Right hindlimb (tissue), 1 donor: ENCODE measurements at places on chromosomes 11 and 22.

GRCh38 chr11:120318906-120319305 is 6.2 kb upstream of the TLCD5 start:
- no peak for DNase-seq

DNA sequence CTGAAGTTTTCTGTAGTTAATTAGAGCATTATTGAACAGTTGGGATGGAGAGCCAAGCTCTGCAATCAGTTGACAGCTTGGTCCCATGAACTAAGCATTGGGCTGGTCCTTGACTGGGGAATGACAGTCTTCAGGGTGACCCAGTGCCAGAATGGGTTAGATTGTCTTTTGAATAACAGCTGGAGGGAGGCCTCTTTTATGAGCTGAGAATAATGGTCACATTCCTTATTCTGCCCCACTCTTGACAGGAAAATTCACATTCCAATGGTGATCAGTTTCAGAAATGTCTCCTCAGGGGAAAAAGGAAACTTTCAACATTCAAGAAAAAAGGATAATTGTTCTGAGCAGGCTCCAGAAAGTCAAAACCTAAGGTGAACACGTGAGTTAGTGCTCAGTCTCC is 113.9 kb downstream of the KIRREL3 start:
- DNase-seq, result no peak

GRCh38 chr11:76756341-76756741 is 26.8 kb upstream of the TSKU start:
- no peak for DNase-seq

DNA sequence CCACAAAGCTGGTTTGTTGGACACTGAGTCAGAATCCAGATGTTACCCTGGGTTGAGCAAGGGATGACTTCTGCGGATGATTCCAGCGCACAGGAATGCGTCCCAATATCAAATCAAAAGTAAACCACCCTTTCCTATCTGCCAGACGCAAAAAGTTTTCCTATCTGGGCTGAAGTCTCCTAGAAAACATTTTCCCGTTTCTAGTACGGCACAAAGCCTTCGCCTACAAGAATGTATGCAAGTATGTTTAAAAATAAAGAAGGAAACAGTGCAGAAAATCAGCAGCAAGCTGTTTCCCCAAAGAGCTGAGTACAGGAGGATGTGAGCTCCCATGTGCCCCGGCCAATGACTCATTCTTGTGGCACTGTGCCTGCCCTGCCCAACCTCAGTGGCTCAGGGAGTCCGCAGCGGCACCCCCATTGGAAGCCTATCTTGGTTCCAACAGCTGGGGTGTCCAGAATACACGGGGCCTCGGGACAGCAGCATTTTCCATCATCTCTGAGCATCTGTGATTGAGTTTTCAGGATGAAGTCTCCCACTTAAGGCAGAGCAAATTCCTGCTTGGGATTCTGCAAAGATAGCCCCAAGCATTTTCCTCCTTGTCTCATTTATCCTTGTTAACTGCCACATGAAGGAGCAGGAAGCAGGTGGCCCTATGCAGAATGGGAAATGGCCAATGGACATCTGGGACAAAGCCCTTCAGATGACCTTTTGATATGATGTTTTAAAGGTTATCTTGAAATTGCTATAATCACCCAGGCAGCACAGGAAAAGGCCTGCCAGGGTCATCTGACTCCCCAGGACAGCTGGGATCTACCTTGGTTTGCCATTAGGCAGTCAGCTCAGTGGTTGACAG is 17.5 kb downstream of the KCNJ5 start:
- DNase-seq, result peak; percentile 50

DNA sequence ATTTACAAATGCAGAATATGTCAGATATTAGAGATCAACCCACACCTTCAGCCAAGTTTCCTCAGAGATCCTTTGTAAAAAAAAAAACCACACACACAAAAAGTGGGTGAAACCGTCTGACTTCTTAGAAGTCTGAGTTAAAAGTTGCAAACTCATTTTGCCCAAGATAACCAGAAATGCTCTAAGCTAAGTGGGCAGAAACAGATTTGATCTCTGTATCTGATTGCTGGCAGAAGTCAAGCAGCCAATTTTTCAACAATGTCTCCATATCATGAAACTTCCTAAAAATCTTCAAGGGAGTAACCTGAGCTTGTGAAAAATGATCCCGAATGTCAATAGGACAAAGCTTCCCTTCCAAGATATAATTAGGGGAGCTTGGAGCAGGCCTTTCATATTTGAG is 28.6 kb upstream of the ATXN10 start:
- DNase-seq, result no peak

DNA sequence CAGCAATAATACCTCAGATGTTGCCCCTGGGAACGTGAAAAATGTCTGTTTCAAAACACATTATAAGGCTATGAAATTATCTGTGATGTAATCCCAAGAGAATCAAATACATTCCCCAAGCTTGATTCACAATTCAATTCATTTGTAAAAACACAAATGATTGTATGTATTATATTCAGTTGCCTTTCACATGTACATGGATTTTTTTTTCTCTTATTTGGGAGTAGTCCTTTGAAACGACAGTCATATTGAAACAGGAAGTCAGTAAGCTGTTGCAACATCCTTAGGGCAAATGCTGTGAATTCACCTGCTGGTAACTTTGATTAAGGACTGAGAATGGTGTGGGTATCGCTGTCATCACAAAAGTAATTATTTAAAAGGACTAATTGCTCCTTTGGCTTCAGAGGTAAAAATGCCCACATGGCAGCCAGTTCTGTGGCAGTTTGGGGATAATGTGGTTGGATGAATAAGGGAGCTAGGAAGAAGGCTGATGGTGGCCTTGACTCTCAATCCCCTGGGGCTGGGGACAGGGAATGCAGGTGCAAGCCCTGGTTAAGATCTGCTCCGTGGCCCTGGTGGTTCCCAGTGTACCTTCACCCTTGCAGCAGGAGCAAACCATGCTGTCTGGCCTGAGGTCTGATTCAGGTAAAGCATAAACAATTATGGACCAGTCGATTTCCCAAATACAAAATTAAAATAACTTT is 13.2 kb downstream of the EHF start:
- no peak for DNase-seq

GRCh38 chr11:35145271-35145670 is 6.3 kb downstream of the CD44 start:
- peak; percentile 45 for DNase-seq

GRCh38 chr11:44634401-44635281 is 69.2 kb downstream of the CD82 start:
- peak; percentile 74 for DNase-seq

DNA sequence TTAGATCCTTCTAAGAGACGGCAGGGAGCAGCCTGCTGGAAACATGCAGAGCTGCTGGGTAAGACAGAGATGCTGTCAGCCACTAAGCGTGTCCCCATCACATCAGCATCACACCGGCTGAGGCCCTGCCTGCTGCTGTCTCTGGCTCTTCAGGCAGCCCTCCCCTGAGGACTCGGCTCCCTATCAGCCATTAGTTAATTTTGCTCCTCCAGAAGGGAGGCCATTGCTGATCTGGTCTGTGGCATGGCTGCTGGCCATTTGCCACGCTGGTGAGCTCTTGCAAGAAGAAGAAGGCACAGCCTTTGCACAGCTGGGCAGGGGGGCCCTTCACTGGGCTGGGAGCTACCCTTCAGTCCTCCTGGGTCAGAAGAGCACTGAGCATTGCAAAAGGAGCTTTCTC is 131.2 kb upstream of the PARVA start:
- no peak for DNase-seq

- DNase-seq, result no peak
Observed at GRCh38 chr11:60336767-60337391, 9.8 kb downstream of the MS4A6E start.

DNA sequence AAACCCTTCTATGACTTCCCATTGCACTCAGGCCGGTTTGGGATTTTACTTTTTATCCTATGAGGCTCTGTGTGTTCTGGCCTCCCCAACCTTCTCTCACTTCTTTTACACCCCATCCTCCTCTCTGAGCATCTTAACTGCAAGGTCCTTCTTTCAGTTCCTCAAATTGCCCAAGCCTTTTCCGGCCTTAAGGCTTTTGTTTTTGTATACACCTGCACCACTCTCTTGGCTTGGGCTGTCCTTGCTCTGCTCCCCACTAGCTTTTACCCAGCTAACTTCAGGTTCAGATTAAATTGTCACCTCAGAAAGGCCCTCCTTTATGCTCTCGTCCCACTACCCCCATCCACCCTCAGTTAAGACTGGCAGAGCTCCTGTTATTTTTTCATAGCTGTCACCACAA is 55.5 kb downstream of the FAM83F start:
- DNase-seq, result no peak

- no peak for DNase-seq
Observed at GRCh38 chr11:12144330-12145174, 34.2 kb downstream of the MICAL2 start.

DNA sequence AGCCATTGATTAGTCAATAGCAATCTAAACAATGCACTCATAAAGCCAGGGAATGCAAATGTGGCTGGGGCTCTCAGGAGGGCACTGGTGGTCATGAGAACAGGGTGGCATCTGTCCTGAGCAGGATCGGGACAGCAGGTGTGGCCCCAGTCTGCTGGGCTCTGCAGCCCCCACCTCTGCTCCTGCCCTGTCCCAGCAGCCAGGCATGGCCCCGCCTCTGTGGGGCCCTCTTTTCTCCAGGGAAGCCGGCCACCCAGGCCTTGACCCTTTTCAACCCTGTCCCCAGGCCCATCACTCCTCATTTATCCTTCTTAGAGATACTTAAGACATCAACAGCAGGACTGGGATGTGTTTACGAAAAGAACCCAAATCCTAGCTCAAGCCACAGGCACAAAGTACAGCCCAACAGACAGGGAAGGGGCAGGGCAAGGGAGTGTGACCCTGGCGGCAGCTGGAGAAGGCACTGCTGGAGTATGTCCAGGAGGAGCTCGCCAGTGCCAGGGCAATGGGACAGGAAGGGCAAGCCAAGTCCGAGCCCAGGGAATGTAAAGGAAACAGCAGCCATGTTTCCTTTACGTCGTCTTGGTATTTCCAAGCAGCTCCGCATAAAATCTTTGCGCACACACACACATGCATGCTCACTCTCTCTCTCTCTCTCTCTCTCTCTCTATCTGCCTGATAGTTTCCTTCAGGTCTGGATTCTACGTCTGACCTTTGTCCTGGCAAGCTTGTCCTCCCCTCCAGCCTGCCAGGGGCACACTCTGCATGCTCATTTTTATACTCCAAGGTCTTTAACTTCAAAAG is 59.9 kb downstream of the DGCR2 start:
- DNase-seq, result no peak

DNA sequence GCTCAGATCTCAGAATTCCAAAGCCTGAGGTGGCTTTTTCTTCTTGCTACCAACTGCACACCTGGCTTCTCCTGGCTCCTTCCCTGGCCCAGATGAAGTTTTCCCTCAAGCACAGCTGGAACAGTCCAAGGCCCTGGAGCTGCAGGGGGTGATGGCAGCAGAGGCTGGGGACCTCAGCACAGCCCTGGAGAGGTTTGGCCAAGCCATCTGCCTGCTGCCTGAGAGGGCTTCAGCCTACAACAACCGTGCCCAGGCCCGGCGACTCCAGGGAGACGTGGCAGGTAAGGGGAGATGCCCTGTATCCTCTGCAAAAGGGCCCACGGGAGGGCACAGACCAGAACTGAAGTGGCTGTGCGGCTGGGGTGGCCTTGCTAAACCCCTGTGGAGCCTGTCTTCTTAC is 1.2 kb downstream of the TTC36 start:
- DNase-seq, result no peak

- DNase-seq, result peak; percentile 85
Observed at GRCh38 chr11:67629386-67630227, at the start of gene NUDT8. NUDT8 (minus strand) TSS chr11:67629937; CDS start chr11:67629911, 26 bp downstream.

GRCh38 chr11:33545931-33546330 is 154.7 kb downstream of the C11orf91 start:
- no peak for DNase-seq

DNA sequence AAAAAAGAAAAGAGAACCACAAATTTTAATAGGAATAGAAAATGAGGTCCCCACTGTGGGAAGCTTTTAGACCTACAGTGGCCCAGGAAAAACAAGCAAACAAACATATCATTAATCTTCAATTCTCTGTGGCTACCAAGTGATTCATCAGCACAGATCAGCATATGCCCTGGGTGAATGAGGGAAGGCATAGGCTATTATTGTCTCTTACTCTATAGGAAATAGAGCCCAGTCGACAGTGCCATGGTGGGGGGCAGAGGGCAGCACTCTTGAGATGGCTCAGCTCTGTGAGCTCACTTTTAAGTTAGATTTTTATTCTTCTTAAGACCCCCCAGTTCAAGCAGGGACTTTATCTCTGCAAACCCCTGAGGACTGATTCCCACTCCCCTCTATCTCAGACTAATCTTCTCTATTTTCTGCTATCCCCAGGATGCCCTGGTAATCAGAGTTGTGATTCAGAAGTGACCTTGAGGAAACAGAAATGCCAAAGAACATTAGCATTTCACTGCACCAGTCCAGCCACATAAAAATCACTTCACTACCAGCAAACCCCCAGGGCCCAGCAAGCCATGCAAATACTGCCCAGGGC is 9.5 kb upstream of the FEZ1 start:
- no peak for DNase-seq

GRCh38 chr11:95566211-95566610 is 223.4 kb downstream of the FAM76B start:
- DNase-seq, result no peak

DNA sequence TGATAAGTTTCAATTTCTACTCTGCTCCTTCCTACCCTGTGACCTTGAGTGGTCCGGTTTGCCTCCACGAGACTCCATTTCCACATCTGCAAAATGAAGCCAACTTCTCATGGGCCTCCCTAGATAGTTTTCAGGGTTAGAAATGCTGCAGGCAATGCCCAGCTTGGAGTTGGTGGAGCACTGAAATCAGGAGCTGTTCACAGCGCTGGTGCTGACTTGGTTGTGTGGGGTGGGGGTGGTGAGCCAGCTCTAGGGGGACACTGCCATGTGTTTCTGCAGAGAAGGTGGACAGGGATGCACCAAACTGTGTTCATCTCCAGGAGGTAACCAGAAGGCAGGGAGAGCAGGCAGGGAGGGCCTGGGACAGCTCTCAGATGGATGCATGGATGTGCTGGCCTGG is 37.0 kb downstream of the SGSM1 start:
- no peak for DNase-seq

DNA sequence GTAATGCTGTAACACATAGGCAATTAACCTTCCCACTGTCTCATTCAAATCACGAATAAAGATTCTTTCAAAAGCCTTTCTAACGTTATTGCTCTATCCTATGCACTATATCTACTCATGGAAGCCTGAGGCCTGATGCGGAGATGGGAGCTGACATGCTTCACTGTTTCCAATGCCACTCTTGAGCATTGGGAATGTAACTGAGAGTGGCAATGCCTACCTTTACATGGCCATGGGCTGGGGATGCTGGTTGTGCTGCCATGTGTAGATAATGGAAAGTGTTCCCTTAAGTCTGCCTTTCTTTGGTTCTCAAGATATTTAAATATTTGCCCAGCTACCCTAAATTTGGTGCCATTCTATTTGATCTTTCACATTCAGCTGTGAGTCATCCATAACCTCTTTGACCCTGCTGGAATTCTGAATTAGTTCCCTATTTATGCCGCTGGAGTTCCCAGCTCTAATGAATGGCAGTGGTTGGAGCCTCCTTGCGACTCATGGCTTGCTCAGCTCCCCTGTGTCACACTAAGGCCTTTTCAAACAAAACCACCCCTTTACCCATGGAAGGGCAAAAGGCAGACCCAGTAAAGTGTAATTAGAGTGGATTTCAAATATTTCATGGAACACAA is 21.4 kb upstream of the DKK3 start:
- DNase-seq, result no peak

- no peak for DNase-seq
Observed at GRCh38 chr11:1087961-1088926, 13.6 kb downstream of the MUC2 start.

GRCh38 chr11:30652801-30653200 is 66.6 kb upstream of the MPPED2 start:
- no peak for DNase-seq
